NB4 (cell line): ENCODE measurements at places on chromosomes 2 and 18.

- DNase-seq, result no peak
These were observed 14.9 kb downstream of the ERFE start for GRCh38 chr2:238173692-238174091.

DNA sequence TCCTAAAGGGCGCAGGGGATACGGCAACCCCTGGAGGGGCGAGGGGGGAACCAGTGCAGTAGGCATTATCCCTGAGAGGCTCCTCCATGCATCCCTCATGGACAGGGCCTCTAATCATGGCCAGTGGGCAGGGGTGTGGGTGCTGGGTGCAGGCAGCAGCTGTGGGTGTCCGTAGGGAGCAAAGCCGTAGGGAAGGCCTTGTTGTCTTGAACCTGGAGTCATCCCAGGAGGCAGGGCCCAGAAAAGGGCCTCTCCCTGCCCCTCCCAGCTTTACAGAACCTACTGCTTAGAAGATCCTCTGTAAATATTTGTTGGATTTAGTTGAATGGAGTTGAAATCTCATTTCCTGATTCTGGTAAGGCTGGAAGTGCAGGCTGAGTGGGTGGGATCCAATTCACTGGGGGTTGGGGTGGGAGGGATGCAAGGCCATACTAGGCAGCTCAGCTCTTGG is 207.0 kb upstream of the HAAO start:
- DNase-seq, result no peak

GRCh38 chr2:216294305-216294704 is 78.0 kb downstream of the MARCHF4 start:
- no peak for DNase-seq

- no peak for DNase-seq
These were observed 26.7 kb downstream of the COPS9 start for GRCh38 chr2:240109386-240109785.

GRCh38 chr18:55121397-55122170 is 162.3 kb upstream of the CCDC68 start:
- DNase-seq, result no peak

DNA sequence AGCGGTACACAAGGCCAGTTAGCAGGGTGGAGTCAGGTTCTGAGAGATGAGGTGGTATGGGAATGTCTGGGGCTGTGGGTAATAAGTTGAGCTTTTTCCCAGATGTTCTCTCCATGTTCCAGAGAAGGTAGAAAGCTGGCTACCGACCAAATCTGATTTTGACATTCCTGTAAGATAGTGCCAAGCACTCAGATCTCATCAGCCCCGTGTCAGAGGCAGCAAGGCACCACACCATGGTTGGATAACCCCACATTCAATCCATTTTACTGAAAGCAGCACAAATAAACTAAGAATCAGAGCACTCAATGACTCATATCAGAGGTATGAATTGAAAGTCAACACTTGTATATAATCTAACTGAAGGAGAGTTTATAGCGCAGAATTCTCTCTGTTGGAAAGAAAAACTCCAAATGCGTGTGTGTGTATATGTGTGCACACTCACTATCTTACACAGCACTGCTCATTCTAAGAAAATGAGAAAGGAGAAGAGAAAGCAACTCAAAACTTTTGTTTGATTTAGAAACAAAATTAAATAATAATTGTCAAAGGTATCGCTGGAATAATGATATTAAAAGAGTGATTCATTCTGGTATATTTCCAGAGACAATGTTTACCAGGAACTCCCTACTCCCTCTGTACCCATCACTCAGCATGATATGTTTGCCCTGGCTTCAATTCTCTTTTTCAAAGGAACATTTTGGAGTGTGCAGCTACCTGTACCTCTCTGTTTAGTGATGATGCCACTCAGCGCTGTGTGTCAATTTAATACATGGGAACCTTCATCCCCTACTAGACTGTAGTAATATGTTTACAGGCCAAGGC is 375.1 kb upstream of the ID2 start:
- DNase-seq, result no peak
